Suppressor macrophage (primary cell): ENCODE measurements at places on chromosomes 16 and 17.

DNA sequence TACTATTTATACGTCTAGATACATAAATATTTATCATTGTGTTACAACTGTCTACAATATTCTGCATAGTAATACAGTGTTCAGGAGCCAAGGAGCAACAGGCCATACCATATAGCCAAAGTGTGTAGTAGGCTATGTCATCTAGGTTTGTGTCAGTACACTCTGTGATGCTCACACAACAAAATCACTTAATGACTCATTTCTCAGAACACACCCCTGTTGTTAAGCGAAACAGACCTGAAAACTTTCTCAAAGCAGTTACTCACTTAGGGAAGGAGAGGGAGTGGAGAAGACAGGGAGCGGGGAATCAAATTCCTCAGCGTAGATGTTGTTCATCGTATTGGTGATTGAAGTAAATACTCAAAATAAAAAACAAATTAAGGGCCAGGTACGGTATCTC is 269.5 kb downstream of the STX8 start:
- no peak for DNase-seq

- no peak for DNase-seq
These were observed 20.0 kb downstream of the FBXO47 start for GRCh38 chr17:38947189-38947588.

- no peak for DNase-seq
These were observed 2.0 kb downstream of the DNASE1L2 start for GRCh38 chr16:2238150-2238837.

DNA sequence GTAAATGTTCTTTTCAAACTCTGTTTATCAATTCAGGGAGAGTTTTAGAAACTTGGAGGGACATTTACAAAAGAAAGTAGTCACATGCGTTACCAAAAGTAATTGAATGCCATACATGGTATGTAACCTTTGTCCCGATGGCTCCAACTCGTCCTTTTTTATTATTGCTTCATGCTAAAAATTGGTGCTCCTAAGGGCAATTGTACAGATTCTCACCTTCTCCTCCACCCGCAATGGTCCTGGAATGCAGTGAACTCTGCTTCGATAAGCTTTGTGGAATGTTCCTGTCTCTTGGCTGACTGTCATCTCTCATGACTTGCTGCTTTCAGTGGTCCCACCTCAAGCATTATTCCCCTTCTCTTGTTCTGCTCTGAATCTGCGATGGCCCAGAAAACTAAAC is 20.9 kb downstream of the GNAO1 start:
- DNase-seq = no peak

DNA sequence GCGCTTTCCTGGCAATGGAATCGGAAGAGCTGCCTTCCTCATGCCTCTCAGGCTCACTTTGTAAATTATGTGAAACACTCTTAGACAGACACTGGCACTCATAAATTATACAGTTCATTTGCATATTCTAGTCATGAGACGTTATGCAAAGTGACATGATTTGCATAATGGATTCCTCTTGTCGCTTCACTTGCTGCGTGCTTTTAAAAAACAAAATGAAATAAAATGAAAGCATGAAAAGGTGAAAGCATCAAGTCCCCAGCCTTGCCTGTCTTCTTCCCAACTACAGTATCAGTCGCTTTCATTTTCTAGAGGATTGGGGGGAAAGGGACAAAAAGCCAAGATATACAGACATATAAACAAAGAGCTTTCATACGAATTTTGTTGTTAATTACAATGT is 252.8 kb upstream of the PMFBP1 start:
- DNase-seq = no peak

DNA sequence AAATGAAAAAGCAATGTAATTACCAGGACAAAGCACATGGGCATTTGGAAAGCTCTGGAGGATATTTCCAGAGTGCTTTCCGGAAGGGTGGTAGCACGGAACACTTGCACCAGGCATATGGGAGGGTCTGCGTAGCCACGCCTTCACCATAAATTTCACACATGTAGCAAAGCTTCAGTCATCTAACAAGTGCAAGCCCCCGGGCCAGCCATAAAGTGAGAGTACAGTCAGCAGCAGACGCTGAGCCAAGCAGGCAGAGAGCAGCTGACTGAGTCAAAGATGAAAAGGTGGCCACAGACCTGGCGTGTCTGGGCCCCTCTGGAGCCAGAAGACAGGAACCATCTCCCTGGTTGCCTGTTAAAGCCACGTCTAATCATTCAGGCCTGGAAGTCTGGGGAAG is 130.6 kb downstream of the SEC14L1 start:
- no peak for DNase-seq

- no peak for DNase-seq
These were observed 3.2 kb downstream of the ZC3H7A start for GRCh38 chr16:11793840-11794239.

DNA sequence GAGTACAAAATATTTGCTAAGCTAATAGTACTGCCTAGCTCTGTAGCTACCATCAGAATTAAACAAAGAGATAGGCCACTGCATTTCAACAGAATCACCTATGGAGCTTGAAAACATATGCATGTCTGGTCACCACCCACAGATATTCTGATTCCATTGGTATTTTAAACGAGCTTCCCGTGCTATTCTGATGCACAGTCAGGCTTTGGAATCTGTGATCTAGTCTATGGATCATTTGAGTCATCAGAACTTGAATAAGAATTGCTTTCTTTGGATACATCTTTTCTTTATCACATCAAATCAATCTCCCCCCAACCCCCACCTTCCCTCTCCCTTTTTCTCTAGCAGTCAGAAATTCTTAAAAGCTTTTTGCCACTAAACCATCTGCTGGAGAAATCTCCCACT is 124.7 kb downstream of the NPIPB5 start:
- no peak for DNase-seq

DNA sequence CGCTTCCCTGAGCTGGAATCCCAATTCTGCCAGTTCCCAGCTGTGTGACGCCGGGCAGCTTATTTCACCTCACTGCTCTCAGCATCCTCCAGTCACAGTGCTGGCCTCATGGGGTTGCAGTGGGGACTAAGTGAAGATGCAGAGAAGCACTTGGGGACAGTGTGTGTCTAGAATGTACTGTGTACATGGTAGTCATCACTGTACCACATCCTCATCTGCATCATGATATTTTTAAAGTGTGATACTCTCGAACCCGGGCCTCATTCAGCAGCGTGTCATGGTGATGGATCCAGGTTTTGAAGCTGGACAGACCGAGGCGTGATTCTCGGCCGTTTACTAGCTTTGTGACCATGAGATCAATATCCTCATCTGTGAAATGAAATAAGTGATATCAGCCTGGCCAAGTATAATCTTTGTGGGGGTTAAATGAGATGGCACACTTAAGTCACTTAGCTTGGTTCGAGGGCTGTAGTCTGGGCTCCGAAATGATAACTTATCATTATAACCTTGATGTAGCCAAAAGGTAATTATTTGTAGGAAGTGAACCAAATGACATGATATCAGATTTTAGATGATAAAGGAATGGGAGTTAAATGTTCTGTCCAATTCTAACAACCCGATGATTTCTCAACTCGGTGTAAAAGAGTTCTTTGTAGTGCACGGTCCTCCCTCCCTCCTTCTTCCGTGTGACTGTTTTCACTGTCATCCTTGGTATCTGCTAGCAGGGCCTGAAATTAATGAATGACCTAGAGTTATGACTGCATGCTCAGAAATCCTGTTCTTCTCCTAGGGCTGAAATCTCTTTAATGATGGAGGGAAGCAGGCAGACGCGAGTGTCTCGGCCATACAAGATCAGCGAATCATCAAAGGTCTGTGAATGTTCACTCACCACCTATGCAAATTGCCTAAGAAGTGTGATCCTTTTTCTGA is 2.0 kb downstream of the KLHL36 start:
- DNase-seq = no peak

DNA sequence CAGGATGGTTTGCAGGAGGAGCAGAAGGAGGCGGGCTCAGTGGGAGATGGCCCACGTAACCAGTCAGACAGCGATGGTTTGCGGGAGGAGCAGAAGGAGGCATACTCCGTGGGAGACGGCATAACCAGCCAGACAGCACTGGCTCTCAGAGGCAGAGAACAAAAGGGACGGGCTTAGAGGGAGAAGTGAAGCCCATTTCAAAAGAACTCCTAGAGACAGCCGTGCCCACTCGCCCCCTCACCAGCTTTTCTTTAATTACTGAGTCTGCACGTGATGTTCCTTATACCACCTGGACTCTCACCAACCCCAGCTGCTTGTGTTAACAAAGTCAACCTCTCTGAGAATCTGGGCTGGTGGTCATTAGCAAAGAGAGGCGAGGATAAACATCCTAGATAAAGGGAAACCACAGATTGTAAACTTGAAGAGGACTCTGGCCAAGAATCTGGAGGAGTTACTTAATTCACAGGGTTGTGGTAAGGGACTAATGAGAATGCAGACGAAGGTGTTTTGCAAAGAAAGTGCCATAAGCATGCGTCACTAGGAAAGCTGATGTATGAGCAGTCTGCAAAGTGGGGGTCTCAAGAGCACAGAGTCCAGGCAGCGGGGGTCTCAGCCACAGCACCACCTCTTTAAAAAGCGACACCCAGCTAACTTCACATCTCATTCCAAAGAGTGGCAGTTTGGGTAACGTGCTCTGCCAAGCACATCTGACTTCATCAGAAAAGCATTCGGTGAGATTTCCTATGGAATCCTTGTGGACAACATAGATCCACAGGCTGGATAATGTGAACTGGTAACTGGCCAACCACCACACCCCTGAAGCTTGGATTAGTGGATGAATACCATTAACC is 51.7 kb downstream of the NXN start:
- DNase-seq = no peak

GRCh38 chr17:35932586-35932985 is 2.0 kb upstream of the RDM1 start:
- no peak for DNase-seq

GRCh38 chr16:12317121-12317810 is 340.7 kb downstream of the SNX29 start:
- DNase-seq = no peak

GRCh38 chr17:65531256-65532100 is 30.0 kb downstream of the AXIN2 start:
- DNase-seq = no peak

GRCh38 chr17:50642722-50643656 is 8.3 kb downstream of the ABCC3 start:
- no peak for DNase-seq

- DNase-seq = peak; percentile 84
These were observed 50.5 kb upstream of the CCL1 start for GRCh38 chr17:34413443-34414119.

DNA sequence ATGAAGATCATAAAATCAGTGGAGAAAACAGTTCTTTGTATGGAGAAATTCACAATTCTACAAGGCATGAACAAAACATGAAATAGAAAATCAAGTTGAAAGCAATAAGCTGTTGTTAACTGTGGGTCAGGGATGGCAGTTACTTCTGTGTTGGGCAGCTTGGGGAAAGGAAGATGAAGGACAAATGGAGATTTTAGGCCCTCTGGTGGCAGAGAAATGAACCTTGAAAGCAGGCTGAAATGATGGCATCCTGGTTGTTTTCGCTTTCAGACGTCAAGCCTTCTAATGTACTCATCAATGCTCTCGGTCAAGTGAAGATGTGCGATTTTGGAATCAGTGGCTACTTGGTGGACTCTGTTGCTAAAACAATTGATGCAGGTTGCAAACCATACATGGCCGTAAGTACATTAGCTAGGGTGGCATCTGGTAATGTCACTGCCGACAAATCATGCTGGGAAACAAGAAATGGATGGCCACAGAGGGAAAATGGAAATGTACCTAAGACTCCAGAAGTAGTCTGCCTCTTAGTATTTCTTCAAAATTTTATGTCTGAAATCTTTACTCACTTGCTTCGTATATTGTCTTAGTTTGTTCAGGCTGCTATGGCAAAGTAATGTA is 108.9 kb downstream of the MAP2K6 start:
- peak; percentile 54 for DNase-seq

- no peak for DNase-seq
These were observed 3.7 kb downstream of the NCOR1 start for GRCh38 chr17:16211590-16211989.

GRCh38 chr16:86740906-86741799 is 162.8 kb downstream of the FOXL1 start:
- DNase-seq = peak; percentile 54

GRCh38 chr17:38789185-38789584 is 10.2 kb downstream of the PIP4K2B start:
- no peak for DNase-seq

- DNase-seq = no peak
These were observed 53.3 kb downstream of the GOSR1 start for GRCh38 chr17:30530346-30531025.

GRCh38 chr17:82810644-82811430 is 29.0 kb downstream of the ZNF750 start:
- no peak for DNase-seq
